ENCODE measurements at places on chromosomes 7 and 10.

- no peak for DNase-seq
- no peaks in the 10 kb centered on the region for H3K27me3 ChIP-seq
- no peaks in the 10 kb centered on the region for H3K36me3 ChIP-seq
- H3K27ac ChIP-seq = no peak overlapping the region
These were observed 534.0 kb upstream of the ANKRD30A start for GRCh38 chr10:36591436-36591835.

GRCh38 chr10:5896208-5897052 lies 6.4 kb downstream of the FBH1 start:
- no peak overlapping the region for H3K4me3 ChIP-seq
- no peaks in the 10 kb centered on the region for H3K27me3 ChIP-seq
- H3K4me1 ChIP-seq = no peaks in the 10 kb centered on the region
- H3K27ac ChIP-seq = no peak overlapping the region
- no peak for DNase-seq
- peaks cover 14% of the 10 kb centered on the region for H3K36me3 ChIP-seq

DNA sequence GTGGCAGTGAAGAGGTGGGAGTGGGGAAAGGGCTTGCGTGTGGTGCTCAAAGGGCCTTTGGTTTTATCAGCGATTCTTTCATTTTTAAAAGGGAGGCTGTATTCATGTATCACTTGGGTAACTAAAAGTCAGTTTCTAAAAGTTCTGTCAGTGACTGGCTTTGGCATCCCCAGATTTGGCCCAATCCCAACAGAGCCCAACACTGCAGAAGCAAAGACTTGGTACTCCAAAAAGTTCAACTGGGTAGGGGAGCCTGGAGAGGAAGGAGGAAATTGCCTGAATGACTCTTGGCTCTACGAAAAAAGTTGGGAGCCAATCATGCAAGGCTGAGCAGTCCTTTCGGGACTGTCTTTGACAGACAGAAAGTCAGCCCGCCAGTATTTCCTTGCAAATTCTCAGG lies 54.5 kb upstream of the COL13A1 start:
- no peak for DNase-seq
- H3K27me3 ChIP-seq = no peaks in the 10 kb centered on the region
- peaks cover 11% of the 10 kb centered on the region for H3K4me1 ChIP-seq
- H3K27ac ChIP-seq = no peak overlapping the region

DNA sequence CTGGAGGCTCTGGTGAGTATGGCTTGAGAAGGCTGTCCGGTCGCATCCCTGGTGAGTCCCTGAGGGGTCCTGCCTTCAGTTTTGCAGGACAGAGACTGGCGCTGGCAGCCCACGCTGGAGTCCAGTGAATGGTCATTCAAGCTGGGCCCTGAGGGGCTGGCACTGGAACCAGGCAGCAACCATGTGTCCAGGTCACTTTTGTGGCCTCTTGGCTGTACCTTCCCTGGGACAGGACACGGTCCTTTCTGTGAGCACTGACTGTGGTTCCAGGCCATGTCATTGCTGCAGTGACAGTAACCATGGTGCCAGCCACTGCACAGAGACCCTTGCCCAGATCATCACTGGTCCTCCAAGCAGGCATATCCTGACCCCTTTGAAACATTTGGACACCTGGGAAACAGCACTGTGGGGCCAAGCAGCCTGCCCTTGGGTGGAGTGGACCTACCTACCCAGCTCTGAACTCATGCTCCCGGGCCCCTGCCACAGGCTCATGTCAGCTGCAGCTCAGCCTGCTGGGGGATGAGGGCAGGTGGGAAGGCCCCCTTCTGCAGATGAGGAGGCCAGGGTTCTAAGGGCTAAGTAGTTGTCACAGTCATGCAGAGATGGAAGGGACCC lies 72.1 kb downstream of the ADCY1 start:
- no peaks in the 10 kb centered on the region for H3K4me1 ChIP-seq
- H3K4me3 ChIP-seq = no peak overlapping the region
- no peaks in the 10 kb centered on the region for H3K27me3 ChIP-seq
- H3K36me3 ChIP-seq = no peaks in the 10 kb centered on the region

DNA sequence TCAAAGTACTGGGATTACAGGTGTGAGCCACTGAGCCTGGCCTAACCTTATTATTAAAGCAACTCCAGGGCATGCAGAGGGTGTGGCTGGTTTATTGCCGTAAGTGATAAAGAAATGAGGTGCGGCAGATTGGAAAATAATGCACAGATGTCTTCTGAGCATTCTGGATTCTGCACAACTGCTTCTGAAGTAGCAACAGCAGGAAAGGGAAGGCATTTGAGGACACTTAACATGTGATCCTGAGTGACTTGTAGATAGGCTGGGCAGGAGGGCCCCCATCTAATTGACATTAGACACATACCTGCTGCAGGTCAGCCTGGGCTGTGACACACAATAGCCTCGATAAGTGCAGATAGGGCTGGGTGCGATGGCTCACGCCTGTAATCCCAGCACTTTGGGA lies 5.6 kb downstream of the RHBDD2 start:
- H3K4me3 ChIP-seq = no peak overlapping the region
- peaks cover 14% of the 10 kb centered on the region for H3K4me1 ChIP-seq
- H3K36me3 ChIP-seq = peaks cover 53% of the 10 kb centered on the region
- no peaks in the 10 kb centered on the region for H3K27me3 ChIP-seq
- no peak overlapping the region for H3K27ac ChIP-seq

- no peak overlapping the region for H3K4me3 ChIP-seq
- no peaks in the 10 kb centered on the region for H3K4me1 ChIP-seq
- no peak overlapping the region for H3K27ac ChIP-seq
These were observed 73.1 kb upstream of the TOMM7 start for GRCh38 chr7:22895828-22896165.

GRCh38 chr7:123847868-123848267 lies 2.9 kb downstream of the HYAL4 start:
- no peaks in the 10 kb centered on the region for H3K36me3 ChIP-seq
- no peak overlapping the region for H3K4me3 ChIP-seq
- no peak for DNase-seq
- no peaks in the 10 kb centered on the region for H3K27me3 ChIP-seq

- H3K4me3 ChIP-seq = peak overlapping the region; percentile 75
- H3K4me1 ChIP-seq = peaks cover 10% of the 10 kb centered on the region
- H3K36me3 ChIP-seq = no peaks in the 10 kb centered on the region
- no peak for DNase-seq
- peak overlapping the region; percentile 60 for H3K27ac ChIP-seq
These were observed 94.3 kb upstream of the AGBL3 start for GRCh38 chr7:134891696-134892678.

DNA sequence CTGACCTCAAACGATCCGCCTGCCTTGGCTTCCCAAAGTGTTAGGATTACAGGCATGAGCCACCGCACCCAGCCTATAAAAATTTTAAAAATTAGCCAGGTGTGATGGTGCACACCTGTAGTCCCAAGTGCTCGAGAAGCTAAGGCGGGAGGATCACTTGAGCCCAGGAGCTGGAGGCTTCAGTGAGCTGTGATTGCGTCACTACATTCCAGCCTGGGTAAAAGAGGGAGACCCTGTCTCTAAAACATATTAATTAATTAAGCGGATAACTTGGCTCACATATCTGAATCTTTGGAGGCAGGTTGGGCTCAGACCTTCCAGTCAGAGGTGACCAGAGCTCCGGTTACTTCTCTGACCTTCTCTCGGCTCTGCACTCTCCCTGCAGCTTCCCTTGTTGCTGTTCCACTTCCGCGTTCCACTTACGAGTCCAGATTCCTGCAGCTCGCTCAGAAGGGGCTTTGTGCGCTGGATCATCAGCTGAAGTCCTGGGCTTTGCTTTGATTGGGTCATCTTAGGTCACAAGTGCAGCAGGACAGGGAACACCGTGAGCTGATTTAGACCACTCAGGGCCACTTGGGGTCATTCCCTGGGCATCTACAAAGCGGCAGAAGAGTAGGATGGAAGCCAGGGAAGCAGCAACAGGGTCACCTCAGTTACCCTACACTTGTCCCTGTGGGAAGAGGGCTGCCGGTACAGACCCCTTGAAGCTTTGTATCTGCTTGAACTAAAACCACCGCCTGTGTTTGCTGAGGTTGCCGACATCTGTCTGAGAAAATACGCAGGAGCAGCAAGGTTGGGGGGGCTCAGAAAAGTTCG lies 2.0 kb upstream of the ARPC1B start:
- H3K36me3 ChIP-seq = peaks cover 2% of the 10 kb centered on the region
- H3K4me3 ChIP-seq = peak overlapping the region; percentile 45
- no peak for DNase-seq
- H3K27ac ChIP-seq = peak overlapping the region; percentile 54
- H3K27me3 ChIP-seq = no peaks in the 10 kb centered on the region

- no peaks in the 10 kb centered on the region for H3K4me1 ChIP-seq
- no peak for DNase-seq
- no peaks in the 10 kb centered on the region for H3K36me3 ChIP-seq
- no peak overlapping the region for H3K4me3 ChIP-seq
These were observed 594.5 kb downstream of the ACTR3B start for GRCh38 chr7:153354071-153354470.

DNA sequence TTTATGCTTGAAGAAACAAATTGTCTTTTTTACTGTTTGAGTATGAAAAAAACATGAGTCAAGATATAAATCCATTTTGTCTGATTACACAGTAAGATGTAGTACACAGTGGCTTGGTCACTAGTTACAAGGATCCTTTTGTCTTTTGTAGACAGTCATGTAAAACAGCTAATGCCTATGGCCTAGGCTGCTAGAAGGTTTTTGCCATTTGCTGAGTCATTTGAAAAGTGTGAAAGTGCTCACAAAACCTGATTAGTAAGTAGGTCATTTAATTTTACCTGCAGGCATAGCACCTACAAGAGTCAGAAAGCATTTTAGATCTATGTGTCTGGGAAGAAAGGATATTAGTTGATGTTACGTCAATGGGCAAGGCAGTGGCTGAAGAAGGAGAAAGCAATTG lies 819.4 kb downstream of the MAGI2 start:
- no peak for DNase-seq
- no peaks in the 10 kb centered on the region for H3K27me3 ChIP-seq
- H3K4me1 ChIP-seq = no peaks in the 10 kb centered on the region
- H3K4me3 ChIP-seq = no peak overlapping the region
- no peaks in the 10 kb centered on the region for H3K36me3 ChIP-seq

DNA sequence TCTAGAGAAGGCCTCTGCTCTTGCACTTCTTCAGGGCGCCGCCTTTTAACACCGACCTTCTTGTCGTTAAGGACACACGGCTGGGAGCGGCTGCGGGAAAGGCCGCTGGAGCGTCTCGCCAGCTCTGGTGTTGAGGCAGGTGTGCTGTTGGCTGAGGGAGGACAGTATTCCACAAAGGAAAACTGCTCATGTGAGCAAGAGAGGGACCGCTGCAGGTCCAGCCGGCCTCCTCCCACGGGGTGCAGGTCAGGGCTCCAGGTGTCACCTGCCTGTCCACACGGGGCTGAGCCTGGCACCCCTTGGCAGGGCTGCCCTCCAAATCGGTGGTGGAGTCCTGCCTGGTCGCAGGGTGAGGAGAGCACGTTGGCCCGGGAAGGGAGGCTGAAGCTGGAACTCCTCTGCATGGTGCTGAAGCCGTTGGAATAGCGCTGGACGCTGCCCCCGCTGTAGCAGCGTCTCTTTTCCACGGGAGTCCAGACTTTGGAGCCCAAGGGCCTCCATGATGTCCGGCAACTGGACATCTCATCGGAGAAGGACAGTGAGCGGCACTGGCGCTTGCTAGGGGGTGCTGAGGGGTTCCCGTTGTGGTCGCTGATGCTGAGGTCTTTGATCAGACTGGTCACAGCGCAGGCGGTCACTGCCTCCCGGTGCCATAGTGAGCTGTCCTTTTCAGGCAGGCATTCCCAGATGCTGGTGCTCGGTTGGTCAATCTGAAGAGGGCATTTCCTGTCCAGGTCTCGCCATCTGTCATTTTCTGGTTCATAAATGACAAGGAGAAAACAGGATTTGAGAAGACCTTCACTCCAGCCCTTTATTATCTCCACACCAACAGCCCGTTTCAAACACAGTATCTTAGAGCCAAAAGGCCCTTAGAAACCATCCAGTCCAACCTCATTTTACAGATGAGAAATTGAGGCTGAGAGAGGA lies 62.3 kb downstream of the FAM53B start:
- H3K27me3 ChIP-seq = no peaks in the 10 kb centered on the region
- H3K4me3 ChIP-seq = no peak overlapping the region
- H3K4me1 ChIP-seq = no peaks in the 10 kb centered on the region
- H3K36me3 ChIP-seq = no peaks in the 10 kb centered on the region

GRCh38 chr7:22435105-22435504 lies 64.9 kb downstream of the STEAP1B start:
- H3K4me3 ChIP-seq = no peak overlapping the region
- no peak for DNase-seq
- H3K27me3 ChIP-seq = no peaks in the 10 kb centered on the region
- no peaks in the 10 kb centered on the region for H3K36me3 ChIP-seq
- H3K4me1 ChIP-seq = peaks cover 8% of the 10 kb centered on the region
- H3K27ac ChIP-seq = no peak overlapping the region

- no peaks in the 10 kb centered on the region for H3K36me3 ChIP-seq
- H3K4me1 ChIP-seq = peaks cover 16% of the 10 kb centered on the region
- DNase-seq = no peak
- H3K4me3 ChIP-seq = peak overlapping the region; percentile 14
- H3K27ac ChIP-seq = peak overlapping the region; percentile 60
These were observed 27.0 kb downstream of the CDK6 start for GRCh38 chr7:92809397-92809759.

DNA sequence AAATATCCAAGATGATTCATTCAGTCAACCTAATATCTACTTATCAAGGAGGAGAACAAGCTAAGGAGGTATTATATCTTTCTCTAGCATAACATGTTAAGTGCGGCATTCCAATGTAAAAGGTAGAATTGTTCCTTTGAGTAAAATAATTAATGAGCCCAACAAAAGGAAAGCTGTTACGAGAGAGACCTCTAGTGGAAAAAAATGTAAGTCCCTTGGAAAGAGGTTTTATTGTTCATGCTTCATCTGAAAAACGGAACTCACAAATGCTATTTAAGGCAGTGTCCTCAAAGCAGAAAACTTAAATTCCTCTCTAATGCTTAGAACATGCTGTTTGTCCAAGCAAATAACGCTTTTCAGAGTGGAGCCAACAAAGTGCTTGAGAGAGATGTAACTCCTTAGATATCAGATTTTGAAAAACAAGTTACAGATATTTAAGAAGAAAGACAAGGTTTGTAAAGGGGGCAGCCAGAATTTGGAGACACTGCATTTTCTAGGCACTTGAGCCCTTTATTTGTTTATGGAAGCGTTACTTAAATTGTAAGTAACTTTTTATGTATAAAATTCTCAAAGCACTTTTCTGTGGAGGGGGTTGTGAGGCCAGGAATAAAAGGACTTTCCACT lies 119.9 kb downstream of the TFEC start:
- no peaks in the 10 kb centered on the region for H3K36me3 ChIP-seq
- peak; percentile 41 for DNase-seq
- no peak overlapping the region for H3K27ac ChIP-seq
- H3K27me3 ChIP-seq = no peaks in the 10 kb centered on the region

Data from HCT116 (cell line).